NCI-H345 (cell line): ENCODE measurements at places on chromosomes 7 and 10.

DNA sequence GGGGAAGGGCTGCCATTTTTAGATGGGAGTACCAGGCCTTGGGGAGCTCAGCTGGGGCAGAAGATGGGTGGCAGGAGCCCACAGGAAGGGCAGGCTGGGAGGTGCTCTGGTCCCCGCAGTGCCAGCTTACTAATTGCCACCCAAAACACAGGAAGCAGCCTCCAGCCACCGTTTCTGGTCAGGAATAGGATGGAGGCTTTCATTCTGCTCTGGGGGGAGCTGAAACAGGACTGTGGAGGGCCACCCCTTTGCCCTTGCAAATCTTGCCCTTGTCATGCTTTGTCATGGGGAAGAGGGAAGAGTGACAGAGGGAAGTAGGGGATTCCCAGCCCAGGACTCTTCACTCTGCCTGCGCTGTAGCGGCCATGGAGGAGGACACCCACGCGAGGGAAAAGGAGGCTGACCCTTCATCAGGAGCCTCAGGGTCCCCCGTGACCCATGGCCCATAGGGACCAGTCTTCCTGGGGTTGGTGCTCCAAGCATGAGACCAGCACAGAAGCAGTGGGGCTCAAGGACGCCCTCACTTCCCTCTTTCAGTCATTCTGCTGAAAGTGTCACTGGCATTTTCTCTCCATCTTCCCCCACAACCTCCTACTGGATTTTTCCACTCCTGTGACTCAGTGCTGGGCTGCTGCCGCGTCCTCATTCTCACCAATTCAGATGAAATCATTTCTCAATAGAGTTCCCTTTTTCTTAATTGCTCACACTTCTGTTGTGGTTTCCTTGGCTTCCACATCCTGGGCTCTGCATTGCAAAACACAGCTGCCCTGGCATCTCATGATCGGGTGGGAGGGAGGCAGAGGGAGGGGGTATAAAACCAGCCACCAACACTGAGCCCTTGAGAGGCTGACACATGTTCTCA is 61.9 kb downstream of the MKI67 start:
- DNase-seq: no peak

GRCh38 chr7:73769481-73770001 is 529 bp downstream of the CLDN3 start:
- no peak for DNase-seq

DNA sequence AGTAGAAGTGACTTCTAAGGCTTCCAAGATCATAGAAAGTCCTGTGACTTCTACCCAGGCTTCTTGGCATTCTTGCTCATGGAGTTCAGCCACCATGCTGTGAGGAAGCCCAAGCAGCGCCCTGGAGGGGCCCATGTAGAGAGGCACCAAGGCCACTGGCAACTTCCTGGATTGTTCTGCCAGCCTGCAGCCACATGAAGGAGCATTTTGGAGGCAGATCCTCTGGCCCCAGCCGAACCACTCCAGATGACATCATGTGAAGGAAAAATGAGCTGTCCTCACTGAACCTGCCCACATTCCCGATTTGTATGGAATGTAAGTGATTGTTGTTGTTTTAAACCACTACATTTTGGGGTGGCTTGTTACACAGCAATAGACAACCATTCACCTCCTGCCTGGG is 51.5 kb upstream of the MNX1 start:
- DNase-seq: no peak

GRCh38 chr10:10959666-10960065 is 58.0 kb upstream of the CELF2 start:
- no peak for DNase-seq

DNA sequence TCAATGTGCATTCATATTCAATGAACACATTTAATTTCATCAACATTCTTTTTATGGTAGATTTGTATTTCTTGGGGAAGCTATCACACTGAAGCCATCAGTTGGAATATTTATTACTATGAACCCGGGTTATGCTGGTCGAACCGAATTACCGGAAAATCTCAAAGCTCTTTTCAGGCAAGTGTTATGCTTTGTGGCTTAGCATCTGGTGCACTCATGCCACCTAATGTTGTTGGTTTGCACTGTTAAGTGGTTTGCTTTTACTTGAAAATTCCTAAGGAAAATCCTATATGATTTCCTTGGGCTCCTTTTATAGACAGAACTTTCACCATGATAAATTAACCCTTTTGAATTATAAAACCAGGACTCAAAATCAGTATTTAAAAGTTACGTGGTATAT is 147.9 kb downstream of the DNAH11 start:
- no peak for DNase-seq

GRCh38 chr10:104332243-104333031 is 5.8 kb downstream of the ITPRIP start:
- no peak for DNase-seq

- no peak for DNase-seq
These were observed 431.0 kb upstream of the MKI67 start for GRCh38 chr10:128557149-128557710.

GRCh38 chr7:6175645-6176044 is 96.8 kb downstream of the CYTH3 start:
- DNase-seq: no peak

GRCh38 chr10:80196270-80196949 is 8.9 kb downstream of the ANXA11 start:
- DNase-seq: peak; percentile 53

DNA sequence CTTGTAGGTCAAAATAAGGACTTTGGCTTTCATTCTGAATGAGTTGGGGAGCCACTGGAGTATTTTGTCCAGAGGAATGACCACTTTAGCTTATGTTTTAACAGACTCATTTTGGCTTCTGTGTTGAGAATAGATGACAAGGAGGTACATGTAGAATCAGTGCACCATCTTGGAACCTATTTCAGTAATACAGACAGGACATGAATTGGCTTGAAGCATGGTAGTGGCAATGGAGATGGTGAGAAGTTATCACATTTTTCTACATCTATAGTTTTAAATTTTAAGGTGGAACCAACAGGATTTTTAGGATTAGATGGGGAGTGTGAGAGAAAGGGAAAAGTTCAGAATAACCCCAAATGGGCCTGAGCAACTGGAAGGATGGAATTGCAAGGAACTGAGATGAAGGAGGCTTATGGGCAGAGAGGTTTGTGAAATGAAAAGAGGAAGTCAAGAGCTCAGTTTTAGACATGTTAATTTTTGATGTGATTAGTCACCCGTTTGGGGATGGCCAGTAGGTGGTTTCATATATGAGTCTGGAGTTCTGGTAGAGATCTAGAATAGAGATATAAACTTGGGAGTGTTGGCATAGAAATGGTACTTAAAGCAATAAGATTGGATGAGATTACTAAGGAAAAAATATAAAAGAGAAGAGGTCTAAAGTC is 89.2 kb upstream of the JAZF1 start:
- no peak for DNase-seq

DNA sequence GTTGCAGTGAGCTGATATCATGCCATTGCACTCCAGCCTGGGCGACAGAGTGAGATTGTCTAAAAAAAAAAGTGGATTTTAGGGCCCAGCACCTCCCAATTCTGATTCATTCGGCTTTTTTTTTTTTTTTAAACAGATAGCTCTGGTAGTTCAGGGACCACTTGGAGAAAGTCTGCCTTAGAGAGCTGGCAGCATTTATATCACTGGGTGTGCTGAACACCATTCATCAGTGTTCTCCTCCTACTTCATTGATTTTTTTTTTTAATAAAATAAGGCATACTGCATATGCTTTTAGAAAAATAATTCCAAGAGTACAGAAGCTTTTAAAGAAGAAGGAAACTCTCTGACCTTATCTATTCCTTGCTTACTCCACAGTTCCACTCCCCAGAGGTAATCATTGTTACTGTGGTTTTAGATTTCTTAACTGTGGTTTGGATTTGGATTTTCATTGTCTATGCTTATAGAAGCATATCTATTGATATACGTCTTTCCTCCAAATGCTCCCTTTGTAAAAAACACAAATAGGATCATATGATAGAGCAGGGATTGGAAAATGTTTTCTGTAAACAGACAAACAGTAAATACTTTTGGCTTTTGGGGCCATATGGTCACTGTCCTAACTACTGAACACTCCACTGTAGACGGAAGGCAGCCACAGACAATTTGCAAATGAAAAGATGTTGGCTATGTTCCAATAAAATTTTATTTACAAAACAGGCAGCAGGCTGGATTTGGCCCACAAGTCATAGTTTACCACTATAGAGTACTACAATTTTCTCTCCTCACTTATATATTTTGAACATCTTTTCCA is 21.1 kb upstream of the SAR1A start:
- peak; percentile 10 for DNase-seq

GRCh38 chr10:88117869-88118632 is 254.6 kb downstream of the PTEN start:
- no peak for DNase-seq

DNA sequence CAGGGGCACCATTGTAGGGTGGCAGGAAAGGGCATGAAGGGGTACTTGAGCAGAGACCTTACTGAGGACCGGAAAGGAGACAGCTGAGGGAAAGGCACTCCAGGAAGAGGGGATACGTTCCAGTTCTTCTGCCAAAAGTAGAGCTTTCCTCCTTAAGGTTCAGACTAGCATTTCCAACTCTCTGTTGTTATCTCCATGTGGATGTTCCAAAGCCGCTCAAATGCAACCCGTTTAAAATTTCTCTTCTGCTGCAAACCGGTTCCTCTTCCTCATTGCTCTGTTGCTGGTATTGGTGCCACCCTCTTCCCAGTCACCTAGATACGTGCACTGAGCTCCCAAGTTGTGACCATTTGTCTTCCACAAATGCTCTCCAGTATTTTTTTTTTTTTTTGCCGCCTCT is 47.5 kb downstream of the TMEM209 start:
- DNase-seq: no peak

DNA sequence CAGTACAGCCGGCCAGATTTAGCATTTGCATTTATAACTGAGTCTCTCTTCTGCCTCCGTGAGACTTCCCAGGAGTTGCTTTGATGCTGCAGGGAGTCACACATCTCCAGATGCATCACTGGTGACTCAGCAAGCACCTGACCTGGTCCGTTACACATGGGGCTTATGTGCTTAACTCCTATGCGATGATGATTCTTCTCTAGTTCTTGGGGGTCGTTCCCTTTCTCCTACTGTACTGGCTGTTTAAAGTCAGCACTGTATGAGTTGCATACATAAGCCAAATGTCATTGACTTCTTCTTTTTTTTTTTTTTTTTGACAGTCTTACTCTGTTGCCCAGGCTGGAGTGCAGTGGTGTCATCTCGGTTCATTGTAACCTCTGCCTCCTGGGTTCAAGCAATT is 13.0 kb upstream of the AKR1E2 start:
- no peak for DNase-seq

GRCh38 chr10:3786295-3787015 is 1.4 kb upstream of the KLF6 start:
- DNase-seq: no peak
